Central memory CD8-positive, alpha-beta T cell (primary cell): ENCODE measurements at places on chromosomes 16 and 17.

- DNase-seq = no peak
Observed at GRCh38 chr17:35894206-35894605, 14.0 kb upstream of the CCL5 start.

DNA sequence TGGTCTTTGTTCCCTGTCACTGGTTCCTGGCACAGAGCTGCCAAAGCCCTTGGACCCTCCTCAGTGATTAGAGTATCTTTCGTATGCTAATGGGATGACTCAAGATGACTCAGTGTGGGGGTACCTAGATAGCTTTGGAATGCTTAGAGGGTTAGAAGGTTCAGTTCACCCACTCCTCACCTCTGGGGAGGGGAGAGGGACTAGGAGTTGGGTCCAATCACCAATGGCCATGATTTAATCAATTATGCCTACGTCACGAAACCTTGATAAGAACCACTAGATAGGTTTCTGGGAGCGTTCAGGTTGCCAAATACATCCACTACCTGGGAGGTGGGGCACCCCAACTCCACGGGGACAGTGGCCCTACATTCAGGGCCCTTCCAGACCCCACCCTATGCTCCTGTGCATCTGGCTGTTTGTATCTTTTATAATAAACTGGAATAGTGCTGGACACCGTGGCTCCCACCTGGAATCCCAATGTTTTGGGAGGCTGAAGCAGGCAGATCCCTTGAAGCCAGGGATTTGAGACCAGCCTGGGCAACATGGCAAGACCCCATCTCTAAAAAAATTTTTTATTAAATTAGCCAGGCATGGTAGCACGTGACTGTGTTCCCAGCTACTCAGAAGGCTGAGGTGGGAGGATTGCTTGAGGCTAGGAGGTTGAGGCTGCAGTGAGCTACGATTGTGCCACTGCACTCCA is 29.2 kb upstream of the LITAF start:
- DNase-seq = no peak

DNA sequence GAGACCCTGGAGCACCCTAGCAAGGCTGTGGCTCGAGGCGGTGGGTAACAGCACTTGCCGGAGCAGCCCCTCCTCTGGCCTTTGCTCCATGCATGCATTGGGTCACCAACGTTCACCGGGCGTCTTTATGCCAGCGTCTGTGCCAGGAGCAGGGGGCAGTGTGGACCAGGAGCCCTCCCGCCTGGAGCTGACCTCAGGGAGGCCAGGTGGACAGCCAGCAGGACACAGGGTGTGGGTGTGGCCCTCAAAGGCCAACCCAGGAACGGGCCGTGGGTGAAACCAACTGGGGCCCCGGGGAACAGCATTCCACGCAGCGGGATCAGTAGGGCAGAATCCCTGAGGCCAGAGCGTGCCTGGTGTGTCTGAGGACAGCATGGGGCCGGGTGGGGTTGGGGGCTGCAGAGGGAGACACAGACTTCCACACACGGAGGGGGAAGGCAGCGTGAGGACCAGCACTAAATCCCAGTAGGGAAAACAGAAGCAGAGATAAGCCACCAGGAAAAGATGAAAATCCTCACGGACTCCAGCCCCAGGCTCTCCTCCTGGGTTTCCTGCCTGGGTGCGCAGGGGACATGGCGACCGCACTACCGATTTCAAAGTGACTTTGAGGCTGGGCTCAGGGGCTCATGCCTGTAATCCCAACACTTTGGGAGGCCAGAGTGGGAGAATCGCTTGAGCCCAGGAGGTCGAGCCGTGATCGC is 2.9 kb upstream of the CD7 start:
- no peak for DNase-seq

- no peak for DNase-seq
Observed at GRCh38 chr17:58318065-58318481, 10.5 kb downstream of the TSPOAP1 start.

DNA sequence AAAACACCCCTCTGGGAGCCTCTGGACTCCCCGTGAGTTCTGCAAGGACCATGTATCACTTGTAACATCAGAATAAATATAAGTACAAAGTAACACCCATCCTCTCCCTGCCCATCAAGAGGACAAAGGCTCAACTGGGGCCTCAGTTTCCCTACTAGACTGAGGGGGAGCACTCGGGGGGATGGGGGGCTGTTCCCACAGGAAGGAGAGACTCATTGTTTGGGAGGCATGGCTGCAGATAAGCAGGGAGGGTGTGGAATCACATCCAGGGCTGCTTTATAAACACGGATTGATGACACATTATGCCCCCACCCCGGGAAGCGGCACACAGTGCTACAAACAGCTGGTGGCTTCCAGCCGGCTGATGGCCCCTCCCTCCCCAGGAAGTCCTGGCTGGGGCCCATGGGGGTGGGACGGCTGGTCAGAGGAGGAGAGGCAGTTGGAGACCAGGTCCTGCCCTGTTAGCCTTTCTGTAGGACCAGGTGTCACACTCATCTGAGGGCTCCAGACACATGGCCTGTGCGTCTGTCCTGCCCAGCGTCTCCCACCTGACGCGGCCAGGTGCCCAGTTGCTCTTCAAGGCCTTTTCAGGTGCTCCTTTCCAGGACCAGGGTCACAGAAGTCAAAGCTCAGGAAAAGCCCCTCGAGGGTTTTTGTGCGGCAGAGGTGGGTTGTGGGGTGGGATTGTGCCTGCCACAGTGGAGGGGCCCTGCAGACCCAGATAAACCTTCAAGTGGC is 1.3 kb upstream of the MPG start:
- DNase-seq = no peak

DNA sequence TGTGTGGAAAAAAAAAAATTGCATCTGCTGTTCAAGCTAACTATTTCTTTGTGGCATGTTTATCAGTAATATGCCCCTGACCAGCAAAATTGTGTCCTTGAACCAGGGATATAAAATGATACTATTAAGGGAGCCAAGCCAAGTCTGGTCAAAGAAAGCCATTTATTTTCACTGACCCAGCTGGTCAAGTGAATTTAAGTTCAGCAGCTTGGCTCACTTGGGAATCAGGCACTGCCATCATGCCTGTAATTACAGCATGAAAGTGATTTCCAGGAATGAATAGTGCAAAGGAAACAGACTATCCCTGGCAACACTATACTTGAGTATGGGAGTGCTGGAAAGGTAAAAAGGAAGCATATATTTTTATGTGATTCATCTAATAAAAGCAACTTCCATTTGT is 934.6 kb upstream of the CDH8 start:
- DNase-seq = no peak

GRCh38 chr16:4692460-4693295 is 684 bp upstream of the NUDT16L1 start:
- no peak for DNase-seq

DNA sequence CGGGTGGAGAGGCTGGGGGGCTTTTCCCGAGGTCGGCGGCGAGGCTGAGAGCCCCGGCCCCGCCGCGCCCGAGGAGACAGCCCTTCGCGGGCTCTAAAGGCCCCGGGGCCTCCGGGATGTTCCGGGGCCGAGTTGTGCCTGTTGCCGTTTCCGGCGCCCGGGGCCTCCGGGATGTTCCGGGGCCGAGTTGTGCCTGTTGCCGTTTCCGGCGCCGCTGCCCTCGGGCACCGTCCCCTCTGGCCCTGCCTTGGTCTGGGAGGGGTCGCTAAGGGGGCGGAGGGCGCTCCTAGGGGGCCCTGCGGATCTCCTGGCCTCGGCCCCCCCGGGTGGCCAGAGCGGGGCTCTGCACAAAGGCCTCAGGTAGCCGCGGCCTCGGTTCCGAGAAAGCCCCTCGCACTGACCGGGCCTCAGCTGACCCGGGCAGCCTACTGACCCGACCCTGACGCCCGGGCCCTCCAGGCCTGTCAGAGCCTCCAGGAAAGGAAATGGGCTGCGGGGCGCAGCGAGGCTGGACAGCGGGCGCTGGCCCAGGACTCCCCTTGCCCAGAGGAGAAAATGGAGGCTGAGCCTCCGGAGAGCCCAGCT is 24.2 kb downstream of the ACTG1 start:
- no peak for DNase-seq

- no peak for DNase-seq
Observed at GRCh38 chr16:7026639-7027038, 306.0 kb upstream of the RBFOX1 start.

- DNase-seq = no peak
Observed at GRCh38 chr16:75931970-75932369, 205.7 kb upstream of the CPHXL start.

DNA sequence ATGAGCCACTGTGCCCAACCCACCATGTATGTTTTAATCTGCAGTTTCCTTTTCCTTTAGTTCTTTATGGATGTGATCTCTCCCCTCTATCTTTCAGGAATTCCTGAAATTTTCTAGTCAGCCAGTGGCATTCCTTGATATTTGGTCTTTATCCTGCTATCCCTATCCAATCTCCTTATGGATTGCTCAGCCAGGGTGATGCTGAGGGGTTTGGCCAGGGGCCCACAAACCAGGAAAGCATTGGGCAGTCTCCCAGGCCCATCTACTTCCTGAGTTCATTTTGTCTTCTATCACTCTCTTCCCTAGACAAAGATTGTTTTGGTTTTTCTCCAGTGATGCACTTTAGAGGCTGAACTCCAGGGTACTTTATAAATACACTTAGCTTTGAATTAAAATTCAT is 115.9 kb downstream of the KATNIP start:
- no peak for DNase-seq

GRCh38 chr16:86996081-86996480 is 321.1 kb downstream of the C16orf95 start:
- no peak for DNase-seq

DNA sequence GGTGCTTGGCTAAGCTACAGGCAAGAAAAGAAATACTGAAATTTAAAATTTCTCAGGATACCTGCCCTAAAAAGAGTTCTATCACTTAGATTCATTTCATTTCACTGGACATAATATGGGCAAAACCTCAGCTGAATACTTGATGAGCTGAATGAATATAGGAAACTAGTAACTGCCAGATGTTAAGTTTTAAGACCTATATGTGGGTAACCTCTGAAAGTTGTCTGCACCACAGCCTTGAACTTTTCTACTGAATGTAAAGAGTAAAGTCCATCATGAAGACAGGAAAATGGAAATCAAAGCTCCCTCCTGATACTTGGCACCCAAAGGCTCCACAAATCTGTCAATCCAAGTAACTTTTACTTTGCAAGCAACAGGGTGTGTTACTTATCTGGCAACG is 50.8 kb downstream of the HIC1 start:
- no peak for DNase-seq

DNA sequence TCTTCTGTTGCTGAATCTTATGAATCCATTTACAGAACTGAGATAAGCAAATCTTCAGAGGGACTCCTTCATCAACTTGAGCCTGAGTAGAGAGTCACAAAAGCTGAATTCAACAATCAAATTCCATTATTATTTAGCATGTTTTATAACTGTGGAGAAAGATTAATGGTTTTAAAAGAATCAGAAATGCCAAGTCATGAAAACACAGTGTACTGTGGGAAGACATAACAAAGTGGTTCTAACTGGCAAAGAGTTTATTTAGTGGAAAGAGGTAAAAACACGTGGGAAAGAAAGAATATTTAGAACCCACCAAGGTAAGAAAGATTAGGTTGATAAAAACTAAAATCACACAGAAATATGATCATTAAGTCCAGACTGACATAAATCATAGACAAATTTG is 5.0 kb downstream of the ERI2 start:
- no peak for DNase-seq

GRCh38 chr16:68296693-68297092 is 14.1 kb downstream of the SLC7A6OS start:
- DNase-seq = no peak

DNA sequence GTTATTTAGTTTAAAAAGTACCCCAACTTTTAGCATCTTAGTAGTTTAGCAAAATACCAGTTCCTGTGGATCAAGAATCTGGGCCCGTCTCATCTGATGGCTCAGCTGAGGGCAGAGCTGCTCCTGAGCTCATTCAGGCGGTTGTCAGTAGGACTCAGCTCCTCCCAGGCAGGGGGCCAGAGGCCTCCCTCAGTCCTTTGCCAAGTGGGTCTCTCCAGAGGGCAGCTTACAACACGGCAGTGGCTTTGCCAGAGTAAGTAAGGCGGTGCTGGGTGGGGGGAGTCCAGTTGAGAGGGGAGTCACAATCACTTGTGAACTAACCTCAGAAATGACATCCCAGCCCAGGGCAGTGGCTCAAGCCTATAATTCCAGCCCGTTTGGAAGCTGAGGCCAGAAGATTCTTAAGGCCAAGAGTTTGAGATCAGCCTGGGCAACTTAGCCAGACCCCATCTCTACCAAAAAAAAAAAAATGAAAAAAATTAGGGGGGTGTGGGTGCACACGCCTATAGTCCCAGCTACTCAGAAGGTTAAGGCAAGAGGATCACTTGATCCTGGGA is 81.5 kb upstream of the MED9 start:
- DNase-seq = no peak

- no peak for DNase-seq
Observed at GRCh38 chr17:394718-395095, 42.1 kb upstream of the RPH3AL start.

DNA sequence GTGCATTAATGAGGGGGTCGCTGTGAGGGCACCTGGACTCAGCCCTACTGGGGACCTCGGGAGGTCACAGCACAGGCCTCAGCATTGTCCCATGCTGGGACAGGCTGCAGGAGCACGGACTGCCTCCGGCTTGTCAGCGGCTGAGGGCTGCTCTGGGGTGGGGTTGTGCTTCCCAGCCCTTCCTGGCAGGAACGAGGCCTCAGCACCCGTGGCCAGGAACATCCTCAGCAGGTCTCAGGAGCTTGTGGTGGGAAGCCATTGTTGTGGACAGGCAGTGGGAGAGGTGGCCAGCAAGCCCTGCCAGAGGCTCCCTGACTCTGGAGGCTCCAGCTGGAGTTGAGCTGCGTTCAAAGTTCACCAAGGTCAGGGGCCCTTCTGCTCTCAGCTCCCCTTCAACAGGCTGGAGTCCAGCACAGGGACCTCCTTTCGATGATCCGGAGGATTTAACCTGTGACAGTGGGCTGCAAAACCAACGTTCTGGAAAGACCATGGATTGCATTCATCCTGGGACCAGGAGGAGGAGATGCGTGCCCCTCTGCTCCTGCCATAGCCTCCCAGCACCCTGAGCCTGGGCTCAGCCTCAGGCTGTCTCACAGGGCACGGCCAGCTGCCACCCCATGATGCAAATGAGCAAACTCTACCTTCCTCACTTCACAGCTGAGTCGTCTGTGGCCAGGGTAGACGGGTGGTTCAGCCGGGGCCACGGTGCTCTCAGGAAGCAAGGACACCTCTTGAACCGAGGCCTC is 32.6 kb downstream of the FOXL1 start:
- no peak for DNase-seq

DNA sequence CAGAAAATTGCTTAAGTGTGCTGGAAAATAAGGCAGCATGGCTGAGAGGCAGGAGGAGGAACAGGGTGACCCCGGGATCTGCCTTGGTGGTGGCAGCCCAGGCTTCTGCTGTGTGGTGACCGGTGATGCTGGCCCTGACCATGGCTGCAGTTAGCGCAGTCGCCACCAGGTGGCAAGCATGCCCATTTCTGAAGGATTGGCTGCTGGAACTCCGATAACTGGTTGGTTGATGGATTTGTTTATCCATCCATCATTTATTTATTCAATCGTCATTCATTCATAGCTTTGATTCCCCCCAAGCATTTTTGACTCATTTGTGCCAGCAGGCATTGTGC is 29.1 kb upstream of the ITGA3 start:
- DNase-seq = peak; percentile 65

DNA sequence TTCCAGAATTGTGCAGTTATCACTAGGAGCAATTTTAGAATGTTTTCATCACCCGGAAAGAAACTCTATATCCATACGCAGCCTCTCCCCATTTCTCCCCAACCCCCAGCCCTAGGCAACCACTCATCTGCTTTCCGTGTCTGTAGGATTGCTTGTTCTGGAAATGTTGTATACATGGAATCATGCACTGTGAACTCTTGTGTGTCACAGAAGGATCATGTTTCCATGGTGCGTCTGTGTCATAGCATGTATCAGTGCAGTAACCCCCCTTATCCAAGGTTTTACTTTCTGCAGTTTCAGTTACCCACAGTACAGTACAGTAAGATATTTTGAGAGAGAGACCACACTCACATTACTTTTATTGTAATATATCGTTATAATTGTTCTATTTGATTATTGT is 299.4 kb downstream of the CPPED1 start:
- no peak for DNase-seq
